Stimulated activated CD4-positive, alpha-beta T cell treated with anti-CD3 and anti-CD28 coated beads, Interleukin-15, amount 100 ng/mL, for 1 hour (primary cell): ENCODE measurements at places on chromosomes 7 and 10.

GRCh38 chr10:15236340-15236739, 67.8 kb upstream of the NMT2 start:
- no peak for DNase-seq

- no peak for DNase-seq
These were observed 248.1 kb downstream of the AHR start for GRCh38 chr7:17546592-17546991.

DNA sequence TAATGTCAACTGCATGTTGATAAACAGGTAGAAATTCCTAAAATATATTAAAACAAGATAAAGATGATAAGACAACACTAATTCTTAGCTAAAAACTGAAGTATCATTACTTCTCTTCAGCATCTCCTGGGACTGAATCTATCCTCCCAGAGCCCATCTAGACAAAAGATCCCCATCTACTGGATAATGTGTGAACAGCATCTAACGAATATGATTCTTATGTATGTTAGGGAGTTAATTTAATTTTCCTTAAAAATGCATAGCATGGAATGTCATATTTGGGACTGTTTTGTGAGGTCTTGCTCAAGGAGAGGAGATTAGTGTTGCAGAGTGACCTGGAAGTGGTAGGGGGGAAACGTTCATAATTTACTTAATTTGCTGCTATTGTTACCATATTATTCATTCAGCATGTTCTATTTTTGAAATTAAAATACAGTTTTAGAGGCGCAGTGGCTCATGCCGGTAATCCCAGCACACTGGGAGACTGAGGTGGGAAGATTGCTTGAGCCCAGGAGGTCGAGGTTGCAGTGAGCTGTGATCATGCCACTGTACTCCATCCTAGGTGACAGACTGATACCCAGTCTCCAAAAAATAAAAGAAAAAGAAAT, 305.1 kb upstream of the CSTF2T start:
- no peak for DNase-seq

- DNase-seq = no peak
These were observed 127.6 kb downstream of the DLG5 start for GRCh38 chr10:77798940-77799339.

- DNase-seq = no peak
These were observed 50.5 kb downstream of the PODXL start for GRCh38 chr7:131505636-131506557.

- no peak for DNase-seq
These were observed 43.1 kb upstream of the EN2 start for GRCh38 chr7:155414547-155415492.

GRCh38 chr10:116353817-116354216, 29.6 kb downstream of the CCDC172 start:
- no peak for DNase-seq
